ENCODE measurements at places on chromosomes 1 and 21. TPM values are rescaled to one million over a fixed set of nuclear protein-coding genes. Genes with fewer than 3 reads are reported as not detected.

GRCh38 chr1:91851130-91852010 lies 34.6 kb downstream of the TGFBR3 start:
- peak; percentile 86 for DNase-seq

Gene RPAP2
- 37.5 TPM for polyA plus RNA-seq

GRCh38 chr1:215878128-215878527 lies 311.0 kb downstream of the KCTD3 start:
- DNase-seq, result no peak

DNA sequence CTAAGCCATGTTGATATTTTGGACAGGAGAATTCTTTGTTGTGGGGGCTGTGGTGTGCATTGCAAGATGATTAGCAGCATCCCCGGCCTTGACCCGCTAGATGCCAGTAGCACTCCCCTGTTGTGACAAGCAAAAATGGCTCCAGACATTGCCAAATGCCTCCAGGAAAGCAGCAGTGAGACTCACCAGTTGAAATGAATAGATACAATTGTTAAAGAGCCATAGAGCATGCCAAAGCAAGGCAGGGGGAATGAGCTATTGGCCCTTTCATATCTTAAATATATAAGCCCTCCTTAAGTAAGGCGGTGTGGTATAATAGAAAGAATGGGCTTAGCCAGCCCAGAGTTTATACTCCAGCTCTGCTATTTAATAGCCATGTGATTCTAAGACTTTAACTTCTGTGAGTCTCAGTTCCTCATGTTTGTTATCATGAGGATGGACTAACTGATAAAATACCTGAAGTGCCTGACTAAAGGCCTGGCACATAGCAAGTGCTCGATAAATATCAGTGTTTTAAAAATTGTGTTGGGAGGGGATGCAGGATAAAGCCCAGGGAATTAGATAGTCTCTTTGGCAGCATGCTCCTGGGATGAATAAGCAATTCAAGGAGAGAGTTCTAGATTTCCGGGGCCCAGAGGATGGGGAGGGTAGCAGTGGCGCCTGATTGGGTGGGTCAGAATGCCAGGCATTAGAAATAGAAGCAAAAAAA lies 21.1 kb upstream of the RGS4 start:
- DNase-seq, result no peak

GRCh38 chr1:8689431-8690252 lies 127.8 kb downstream of the RERE start:
- DNase-seq, result no peak

All from right lung (tissue), 10 donors.